ENCODE measurements at places on chromosomes 16 and 17. TPM values are rescaled to one million over a fixed set of nuclear protein-coding genes. Genes with fewer than 3 reads are reported as not detected.
A peak's percentile ranks its signal among the peaks of the same experiment; 100 is the strongest.

DNA sequence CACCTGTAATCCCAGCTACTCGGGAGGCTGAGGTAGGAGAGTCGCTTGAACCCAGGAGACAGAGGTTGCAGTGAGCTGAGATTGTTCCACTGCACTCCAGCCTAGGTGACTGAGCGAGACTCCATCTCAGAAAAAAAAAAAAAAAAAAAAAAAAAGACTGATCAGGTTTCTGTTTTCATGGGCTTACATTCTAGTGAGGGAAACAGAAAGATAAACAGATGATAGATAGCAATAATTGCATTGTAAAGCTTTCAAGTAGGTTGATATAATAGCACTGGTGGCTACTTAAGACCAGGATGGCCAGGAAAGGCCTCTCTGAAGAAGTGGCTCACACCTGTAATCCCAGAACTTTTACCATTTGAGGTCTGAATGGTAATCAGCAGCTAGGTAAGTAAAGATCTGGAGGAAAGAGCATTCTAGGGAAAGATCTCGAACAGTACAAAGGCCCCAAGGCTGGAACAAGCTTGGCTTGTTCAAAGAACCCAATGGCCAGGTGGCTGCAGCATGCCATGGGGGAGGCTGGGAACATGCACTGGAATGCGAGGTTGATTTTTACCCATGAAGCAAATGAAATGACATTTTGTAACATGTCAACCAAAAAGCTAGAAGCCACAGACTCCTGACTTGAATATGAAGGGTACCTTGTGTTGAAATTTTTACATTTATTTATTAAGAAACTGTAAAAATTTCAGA, 108.3 kb upstream of the DHX40 start:
- no peak for DNase-seq
- no peak overlapping the region for H3K4me3 ChIP-seq
- no peaks in the 10 kb centered on the region for H3K4me1 ChIP-seq
- no peaks in the 10 kb centered on the region for H3K27me3 ChIP-seq
- no peaks in the 10 kb centered on the region for H3K36me3 ChIP-seq

- H3K36me3 ChIP-seq, result no peaks in the 10 kb centered on the region
- H3K4me1 ChIP-seq, result peaks cover 5% of the 10 kb centered on the region
- no peak for DNase-seq
- no peak overlapping the region for H3K4me3 ChIP-seq
- no peaks in the 10 kb centered on the region for H3K27me3 ChIP-seq
Measured at GRCh38 chr17:76997981-76998531, 129.9 kb downstream of the MGAT5B start.

GRCh38 chr17:77118251-77118928, 22.4 kb upstream of the SEC14L1 start:
- H3K4me3 ChIP-seq, result no peak overlapping the region
- DNase-seq, result no peak
- no peaks in the 10 kb centered on the region for H3K4me1 ChIP-seq
- H3K27ac ChIP-seq, result peak overlapping the region; percentile 55

HOXB3 gene
- 5.7 TPM for total RNA-seq

SRP68 gene
- 40.6 TPM for total RNA-seq

DNA sequence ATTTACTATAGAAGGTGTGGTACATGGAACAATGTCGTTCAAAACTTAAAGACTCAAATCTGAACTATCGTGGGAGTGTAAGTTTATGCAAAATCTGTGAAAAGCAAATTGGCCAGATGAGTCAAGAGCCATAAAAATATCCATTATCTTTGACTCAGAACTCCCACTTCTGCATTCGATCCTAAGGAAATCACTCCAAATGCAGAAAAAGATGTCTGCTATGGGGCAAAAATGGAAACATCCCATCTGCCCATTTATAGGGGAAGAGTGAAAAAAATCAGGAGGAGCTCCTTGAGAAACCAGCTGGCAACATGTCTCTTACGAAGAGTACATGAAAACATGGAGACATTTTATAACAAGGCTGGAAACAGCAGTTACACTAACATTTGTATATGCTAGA, 43.6 kb upstream of the CCDC182 start:
- no peaks in the 10 kb centered on the region for H3K4me1 ChIP-seq
- H3K4me3 ChIP-seq, result no peak overlapping the region
- H3K36me3 ChIP-seq, result no peaks in the 10 kb centered on the region
- no peak for DNase-seq

DNA sequence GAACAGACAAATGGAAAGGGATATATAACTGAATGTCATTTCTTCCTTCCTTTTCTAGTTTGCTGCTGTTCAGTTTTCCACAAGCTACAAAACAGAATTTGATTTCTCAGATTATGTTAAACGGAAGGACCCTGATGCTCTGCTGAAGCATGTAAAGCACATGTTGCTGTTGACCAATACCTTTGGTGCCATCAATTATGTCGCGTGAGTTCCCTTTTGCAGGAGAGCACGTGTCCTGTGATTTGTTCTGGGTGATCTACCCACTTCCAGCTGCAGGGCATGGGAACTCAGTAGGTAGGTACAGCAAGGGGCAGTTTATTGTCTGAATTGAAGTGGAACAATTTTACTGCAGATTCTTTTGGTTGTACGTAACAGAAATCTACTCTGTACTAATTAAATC, 8.8 kb downstream of the ITGAL start:
- no peak overlapping the region for H3K27ac ChIP-seq
- no peak for DNase-seq
- no peaks in the 10 kb centered on the region for H3K27me3 ChIP-seq
- no peaks in the 10 kb centered on the region for H3K4me1 ChIP-seq
- H3K36me3 ChIP-seq, result no peaks in the 10 kb centered on the region

DNA sequence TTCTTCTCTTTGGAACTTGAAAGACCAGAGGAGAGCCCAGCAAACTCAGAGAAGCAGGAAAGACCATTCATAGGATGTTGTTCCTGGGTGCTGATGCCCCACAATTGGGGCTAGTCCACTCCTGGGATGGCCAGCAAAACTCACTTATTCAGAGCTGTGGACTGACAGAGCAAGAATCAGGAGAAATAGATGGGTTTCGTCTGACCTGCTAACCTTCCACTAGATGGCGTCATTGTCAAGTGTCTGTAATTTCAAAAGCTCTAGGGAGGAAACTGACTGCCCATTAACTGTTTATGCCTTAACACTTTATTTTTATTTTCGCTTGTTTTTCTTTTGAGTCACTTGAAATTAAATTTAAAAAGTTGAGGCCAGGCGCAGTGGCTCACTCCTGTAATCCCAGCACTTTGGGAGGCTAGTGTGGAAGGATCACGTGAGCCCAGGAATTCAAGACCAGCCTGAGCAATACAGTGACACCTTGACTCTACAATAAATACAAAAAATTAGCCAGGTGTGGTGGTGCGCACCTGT, 28.7 kb upstream of the MILR1 start:
- no peak overlapping the region for H3K4me3 ChIP-seq
- no peak for DNase-seq
- no peaks in the 10 kb centered on the region for H3K36me3 ChIP-seq
- peaks cover 12% of the 10 kb centered on the region for H3K4me1 ChIP-seq
- no peak overlapping the region for H3K27ac ChIP-seq

DNA sequence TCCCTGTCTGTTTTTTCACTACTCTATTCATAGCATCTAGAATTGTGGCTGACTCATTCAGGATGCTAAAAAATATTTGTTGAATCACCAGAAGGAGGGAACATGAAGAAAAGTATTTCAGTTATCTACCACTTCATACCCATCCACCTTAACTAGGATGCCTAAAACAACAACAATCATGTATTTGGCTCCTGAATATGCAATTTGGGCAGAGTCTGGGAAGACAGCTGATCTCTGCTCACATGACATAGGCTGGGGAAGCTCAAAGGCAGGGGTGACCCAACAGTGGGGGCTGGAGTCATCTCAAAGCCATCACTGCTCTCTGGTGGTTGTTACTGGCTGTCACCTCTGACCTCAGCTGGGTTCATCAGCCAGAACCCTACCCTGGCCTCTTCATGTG, 80.1 kb upstream of the RPL38 start:
- H3K4me1 ChIP-seq, result no peaks in the 10 kb centered on the region
- no peak overlapping the region for H3K4me3 ChIP-seq
- H3K27me3 ChIP-seq, result no peaks in the 10 kb centered on the region

GRCh38 chr17:67829331-67829730, 4.0 kb downstream of the BPTF start:
- H3K4me1 ChIP-seq, result peaks cover 38% of the 10 kb centered on the region
- DNase-seq, result no peak
- no peaks in the 10 kb centered on the region for H3K27me3 ChIP-seq
- H3K36me3 ChIP-seq, result no peaks in the 10 kb centered on the region
- peak overlapping the region; percentile 25 for H3K27ac ChIP-seq

GRCh38 chr16:65618333-65618732, 496.5 kb upstream of the CDH11 start:
- no peak for DNase-seq
- no peaks in the 10 kb centered on the region for H3K4me1 ChIP-seq
- H3K36me3 ChIP-seq, result no peaks in the 10 kb centered on the region

MGAT5B gene
- not detected for total RNA-seq

AGRP gene
- total RNA-seq, result not detected
